DMS79 treated with DMSO at 0.1 percent for 48 hours (cell line): ENCODE measurements at places on chromosomes 11 and 22.

GRCh38 chr11:18650859-18651557 lies 16.9 kb upstream of the SPTY2D1 start:
- DNase-seq: no peak

- DNase-seq: no peak
Observed at GRCh38 chr11:124801636-124802312, 1.6 kb upstream of the MSANTD2 start.

DNA sequence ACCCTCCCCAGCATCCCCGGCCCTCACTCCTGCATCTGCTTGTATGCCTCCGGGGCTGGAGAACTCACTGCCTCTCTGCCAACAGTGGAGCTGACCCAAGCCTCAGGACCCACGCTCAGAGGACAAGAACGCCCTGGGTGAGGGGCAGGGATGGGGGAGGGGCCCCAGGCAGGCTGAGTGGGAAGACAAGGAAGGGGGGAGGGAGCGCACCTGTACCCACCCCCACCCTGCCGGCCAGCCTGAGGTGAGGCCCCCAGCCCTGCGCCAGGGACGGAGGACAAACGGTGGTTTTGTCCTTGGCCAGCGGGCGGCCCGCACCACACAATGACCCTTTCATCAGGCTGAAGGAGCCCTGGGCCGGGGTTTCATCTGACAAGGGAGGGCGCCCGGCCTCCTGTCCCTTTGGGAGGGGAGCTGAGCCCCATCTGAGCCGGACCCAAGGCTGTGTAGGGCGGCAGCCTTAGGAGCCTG lies 10.0 kb downstream of the WNT7B start:
- DNase-seq: no peak

DNA sequence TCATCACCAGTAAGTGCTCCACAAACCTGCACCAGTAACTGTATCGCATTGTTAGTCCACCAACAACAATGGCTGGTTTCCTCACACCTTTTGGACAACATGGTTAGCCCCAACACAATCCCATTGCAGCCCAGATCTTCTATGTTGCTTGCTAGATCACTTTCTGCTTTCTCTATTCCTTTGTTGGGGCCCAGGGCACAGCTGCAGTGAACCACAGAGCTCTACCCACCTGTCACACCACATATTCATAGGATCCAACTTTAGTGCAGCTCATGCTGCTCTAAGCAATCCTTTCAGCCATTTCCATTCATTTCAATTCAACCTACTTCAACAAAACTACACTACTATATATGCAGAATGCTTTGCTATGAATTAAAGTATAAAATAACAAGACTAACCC lies 364.3 kb downstream of the DCDC1 start:
- no peak for DNase-seq

- DNase-seq: no peak
Observed at GRCh38 chr22:45310331-45310976, 720 bp downstream of the FAM118A start.
